ENCODE measurements at places on chromosomes 11 and 22.

DNA sequence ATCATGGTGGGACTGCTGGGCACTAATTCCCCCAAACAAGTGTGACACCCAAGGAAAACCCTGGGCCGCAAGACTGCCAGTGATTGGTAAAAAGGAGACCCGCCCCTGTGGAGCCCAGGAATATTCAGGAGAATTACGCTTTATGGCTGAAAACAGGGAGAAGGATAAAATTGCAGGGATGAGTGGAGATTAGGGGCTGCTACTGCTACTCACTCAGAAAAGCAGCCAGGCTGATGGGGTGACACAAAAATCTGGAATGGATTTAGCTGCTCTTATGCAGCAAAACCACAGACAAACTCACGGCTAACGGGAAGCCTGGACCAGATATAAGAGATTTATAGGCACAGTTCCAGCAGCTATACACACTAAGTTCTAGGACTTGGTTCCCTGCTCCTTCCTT, 4.4 kb upstream of the FBXO3 start:
- DNase-seq, result no peak

GRCh38 chr22:23242473-23243001, 62.2 kb downstream of the BCR start:
- no peak for DNase-seq

DNA sequence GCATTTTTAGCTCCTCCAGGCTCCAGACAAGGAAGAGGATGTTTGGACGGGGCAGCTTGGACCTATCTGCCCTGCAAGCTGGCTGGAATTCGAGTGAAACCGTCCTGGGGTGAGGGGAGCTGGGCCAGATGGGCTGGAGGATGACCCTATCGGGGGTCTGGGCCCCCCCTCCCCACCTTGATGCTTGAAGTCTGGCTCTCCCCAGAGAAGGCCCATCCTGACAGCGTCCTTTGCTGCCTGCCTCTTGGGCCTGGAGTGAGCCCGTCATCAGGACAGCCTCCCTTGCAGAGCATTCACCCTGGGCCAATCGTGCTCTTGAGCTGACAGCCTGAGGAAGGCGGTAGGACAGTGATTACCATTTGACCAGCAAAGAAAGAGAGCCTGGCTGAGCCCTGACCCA, 5.3 kb upstream of the PDGFB start:
- no peak for DNase-seq

DNA sequence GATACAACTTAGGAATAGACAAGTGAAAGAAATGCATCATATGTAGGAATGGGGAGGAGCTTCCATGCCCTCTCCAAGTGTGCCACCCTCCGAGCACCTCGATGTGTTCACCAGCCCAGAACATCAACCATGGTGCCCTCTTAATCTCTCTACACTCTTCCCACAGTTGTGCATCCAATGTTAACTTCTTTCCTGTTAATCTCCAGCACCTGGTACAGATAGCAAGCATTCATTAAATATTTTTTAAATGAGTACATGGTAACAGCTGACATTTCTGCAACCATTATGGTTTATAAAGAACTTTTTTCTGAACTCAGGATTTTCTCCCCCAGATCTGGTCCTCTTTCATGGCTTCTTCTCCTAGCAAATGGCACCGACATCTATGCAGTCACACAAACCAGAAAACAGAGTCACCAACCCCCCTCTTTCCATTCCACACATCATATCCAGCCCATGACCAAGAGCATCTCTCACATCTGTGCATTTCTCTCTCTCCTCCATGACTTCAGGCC, 118.1 kb upstream of the CLPB start:
- DNase-seq, result no peak

- no peak for DNase-seq
Observed at GRCh38 chr22:48494256-48494967, 1333.3 kb downstream of the BRD1 start.

DNA sequence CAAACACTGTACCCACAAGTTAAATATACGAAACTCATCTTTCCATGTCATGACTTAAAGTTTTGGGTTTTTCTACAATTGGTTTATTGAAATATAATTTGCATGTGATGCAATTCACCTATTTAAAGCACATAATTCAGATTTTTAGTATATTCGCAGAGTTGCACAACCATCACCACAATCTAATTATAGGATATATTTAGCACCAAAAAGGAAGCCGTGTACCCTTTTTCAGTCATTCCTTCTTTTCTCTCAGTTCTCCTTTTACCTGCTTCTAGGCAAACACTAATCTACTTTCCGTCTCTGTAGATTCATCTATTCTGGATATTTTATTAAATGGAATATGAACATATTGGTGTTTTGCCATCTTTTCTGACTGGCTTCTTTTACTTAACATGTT, 1458.1 kb upstream of the TENM4 start:
- DNase-seq, result no peak

GRCh38 chr11:128614026-128614425, 26.7 kb upstream of the ETS1 start:
- DNase-seq, result no peak

DNA sequence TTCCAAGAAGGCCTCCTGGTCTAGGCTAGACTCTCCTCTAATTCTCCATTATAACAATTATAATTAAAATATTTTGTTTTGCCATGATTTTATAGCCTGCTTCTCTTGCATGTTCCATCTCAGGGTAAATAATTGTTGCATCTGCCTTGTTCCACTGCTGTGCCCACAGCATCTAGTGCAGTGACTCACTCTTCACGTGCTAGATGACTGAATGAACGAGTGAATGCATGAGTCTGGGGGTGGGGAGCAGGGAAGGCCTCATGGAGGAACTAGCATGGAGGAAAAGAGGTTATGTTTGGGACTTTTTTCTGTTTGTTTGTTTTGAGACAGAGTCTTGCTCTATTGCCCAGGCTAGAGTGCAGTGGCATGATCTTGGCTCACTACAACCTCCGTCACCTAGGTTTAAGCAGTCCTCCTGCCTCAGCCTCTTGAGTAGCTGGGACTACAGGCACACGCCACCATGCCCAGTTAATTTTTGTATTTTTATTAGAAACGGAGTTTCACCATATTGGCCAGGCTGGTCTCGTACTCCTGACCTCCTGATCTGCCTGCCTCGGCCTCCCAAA, 5.2 kb upstream of the OAF start:
- DNase-seq, result no peak
